ENCODE measurements at places on chromosomes 3 and 15.

DNA sequence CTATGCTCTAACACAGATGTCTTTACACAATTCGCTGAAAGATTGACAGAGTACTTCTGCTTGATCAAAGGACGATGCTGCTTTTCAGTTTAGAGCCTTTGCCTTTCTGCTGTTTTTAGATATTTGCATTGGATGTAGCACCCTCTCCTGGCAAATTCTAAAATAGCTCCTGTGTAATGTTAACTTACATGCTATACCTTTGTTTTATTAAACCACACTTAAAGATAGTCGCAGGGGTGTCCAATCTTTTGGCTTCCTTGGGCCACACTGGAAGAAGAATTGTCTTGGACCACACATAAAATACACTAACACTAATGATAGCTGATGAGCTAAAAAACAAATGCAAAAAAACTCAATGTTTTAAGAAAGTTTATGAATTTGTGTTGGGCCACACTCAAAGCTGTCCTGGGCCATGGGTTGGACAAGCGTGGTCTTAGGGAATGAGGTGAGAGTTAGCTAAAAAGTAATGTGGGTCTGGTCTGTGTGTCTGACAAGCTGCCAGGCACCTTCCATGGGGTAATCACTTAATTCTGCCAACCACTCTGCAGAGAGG is 62.9 kb downstream of the ATG7 start:
- DNase-seq, result no peak

DNA sequence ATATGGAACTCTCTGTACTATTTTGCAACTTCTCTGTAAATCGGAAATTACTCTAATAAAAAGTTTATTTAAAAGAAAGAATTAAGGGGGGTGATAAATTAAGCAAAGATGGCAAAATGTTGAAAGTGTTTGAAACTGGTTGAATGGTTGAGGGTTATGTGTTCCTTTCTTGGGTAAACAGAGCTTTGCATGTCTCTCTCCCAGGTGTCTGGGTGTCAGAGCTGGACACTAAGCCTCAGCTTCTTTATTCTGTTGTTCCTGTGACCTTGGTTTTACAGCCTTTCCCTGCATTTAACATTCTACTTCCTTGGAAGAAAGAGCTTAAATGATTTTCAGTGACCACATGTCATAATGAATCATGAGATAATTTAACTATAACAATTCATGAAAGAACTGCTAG is 7.2 kb downstream of the GPR171 start:
- no peak for DNase-seq

DNA sequence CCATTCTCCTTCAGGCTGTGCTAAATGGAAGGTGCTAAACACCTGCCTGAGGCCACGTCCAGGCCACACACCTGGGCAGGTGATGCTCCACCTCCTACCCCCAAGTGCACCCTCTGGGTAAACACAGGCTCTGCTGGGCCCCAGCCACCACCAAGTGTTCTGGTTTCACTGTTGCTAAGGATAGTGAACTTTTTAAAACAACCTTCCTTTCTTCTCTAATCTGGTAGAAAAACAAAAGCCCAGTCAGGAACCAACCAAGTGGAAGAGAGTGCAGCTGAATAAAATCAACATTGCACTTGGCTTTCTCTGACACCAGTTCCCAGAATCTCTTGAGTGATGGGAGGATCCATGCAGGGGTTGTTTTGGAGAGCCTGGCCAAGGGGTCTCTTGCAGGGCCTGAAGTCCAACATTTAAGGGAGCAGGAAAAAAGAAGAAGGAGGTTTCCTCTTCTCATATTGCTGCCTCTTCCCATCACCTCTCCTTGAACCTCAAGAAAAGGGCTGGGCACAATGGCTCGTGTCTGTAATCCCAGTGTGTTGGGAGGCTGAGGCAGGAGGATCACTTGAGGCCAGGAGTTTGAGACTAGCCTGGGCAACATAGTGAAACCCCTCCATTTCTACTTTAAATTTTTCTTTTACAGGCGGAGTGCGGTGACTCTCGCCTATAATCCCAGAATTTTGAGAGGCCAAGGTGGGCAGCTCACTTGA is 26.2 kb upstream of the ATP13A3 start:
- no peak for DNase-seq

DNA sequence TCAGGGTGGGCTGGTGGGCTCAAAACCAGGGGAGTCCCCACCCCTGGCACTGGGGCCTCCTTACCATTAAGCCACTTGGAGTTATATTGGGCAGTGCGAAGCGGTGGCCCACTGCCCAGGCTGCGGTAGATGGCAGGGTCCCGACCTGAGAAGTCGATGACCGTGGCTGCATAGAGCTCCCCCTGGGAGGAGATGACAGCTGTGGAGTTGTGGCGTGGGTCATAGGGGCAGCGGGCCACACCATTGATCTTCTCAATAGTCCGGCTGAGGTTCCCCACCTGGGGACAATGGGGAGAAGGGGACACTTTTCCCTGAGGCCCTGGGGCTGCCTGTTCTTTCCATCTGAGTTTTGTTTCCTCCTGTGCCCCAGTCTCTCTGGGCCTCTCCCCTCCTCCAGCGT is 99.8 kb downstream of the SEMA5B start:
- DNase-seq, result no peak

DNA sequence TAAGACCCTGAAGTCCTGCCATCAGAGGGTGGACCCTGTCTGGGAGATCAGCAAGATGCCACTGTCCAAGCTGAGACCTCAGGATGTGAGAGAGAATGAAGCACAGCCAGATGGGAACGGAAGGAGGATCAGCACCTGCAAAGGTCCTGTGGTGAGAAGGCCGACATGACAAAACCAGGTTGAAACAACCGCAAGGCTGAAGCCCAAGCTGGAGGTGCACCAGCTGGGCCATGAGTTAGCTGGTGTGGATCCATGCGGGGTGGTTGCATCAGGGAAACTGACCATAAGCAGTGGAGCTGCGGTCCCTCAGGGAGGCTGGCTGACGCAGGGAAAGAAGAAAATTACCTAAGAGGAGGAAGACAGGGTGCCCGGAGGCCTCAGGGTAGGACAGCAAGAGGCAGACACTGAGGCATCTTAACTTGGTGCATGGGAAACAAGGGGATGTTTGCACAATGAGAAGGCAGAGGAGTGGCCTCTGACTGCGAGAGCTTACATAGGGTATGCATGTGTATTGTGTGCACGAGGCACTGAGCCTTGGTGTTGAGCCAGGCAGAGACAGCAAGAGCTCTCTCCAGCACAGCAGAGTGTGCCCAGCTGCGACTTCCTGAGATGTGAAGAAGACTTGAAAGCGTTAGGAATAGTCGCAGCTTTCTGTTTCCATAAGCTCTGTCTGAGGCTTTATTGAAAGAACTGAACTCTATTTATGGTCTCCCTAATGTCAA is 497.7 kb downstream of the OCA2 start:
- DNase-seq, result no peak

DNA sequence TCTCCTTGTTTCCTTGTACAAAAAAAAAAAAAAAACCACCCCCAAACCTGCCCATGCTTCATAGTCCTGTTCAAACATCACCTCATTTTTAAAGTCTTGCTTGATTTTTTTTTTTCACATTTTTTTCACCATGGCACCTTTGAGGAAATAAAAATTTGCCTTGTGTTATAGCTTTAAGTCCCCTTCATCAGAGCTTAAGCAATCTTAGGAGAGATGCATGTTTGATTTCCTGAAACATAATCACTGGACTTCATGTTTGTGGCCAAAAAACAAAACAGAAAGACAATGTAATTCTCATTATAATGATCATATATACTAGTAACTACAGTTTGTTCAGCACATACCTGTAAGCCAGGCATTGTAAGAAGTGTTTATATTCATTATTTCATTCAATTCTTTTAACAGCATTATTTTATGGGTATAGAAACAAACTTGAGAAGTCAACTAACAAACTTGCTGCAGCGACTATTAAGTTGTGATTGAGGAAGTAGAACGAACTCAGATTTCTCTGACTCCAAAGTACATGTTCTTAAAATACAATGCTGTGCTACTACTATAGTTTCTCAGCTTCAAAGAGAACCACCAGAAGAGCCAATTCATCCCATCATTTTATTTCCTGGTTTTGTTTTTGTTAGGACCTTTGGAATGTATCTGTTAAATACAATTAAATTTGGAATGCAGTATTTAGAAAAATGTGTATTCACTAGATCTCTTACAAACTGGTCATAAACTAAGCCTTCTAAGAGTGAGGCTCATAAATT is 203.8 kb downstream of the TCF12 start:
- DNase-seq, result no peak

DNA sequence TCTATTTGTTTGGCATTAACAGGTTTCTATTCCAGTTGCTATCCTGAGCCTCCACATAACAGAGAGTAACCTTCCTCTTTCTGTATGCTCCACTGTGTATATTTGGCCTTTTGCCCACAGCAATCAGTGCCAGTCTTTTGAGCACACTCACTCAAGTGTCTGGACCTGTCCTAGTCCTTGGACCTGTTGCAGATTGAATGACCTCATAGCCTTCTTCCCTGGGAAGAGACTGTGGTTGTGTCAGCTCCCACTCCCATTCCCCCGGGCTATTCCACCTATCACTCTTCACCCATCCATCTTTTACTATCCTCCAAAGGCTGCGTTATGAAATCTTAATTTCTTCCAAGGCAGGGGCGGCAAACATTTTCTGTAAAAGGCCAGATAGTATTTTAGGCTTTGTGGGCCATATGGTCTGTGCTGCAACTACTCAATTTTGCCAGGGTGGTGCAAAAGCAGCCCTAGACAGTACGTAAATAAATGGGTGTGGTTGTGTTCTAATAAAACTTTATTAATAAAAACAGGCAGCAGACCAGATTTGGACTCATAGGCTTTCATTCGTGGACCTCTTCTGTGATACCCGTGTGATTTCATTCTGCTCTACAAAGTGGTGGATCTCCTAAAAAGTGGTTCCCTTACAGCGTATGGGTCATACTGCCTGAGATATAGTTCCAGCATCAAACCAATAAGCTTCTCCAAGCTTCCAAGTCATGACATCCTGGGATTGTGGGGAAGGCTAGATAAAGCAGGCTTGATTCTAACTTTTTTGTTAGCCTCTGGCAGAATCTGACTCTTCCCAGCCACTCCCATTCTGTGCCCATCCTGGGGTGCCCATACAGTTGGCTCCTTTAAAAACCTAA is 57.4 kb downstream of the CDAN1 start:
- no peak for DNase-seq

Data from stimulated activated naive CD8-positive, alpha-beta T cell treated with anti-CD3 and anti-CD28 coated beads, Interleukin-15, Interleukin-2, amounts not matched to agents 100 U/mL and 50 U/mL, for 24 hours (primary cell).